ENCODE measurements at places on chromosomes 3 and 15. TPM values are rescaled to one million over a fixed set of nuclear protein-coding genes. Genes with fewer than 3 reads are reported as not detected.
A peak's percentile ranks its signal among the peaks of the same experiment; 100 is the strongest.

- no peak for DNase-seq
These were observed 290.9 kb downstream of the C3orf38 start for GRCh38 chr3:88440701-88441100.

- DNase-seq: no peak
These were observed 274.5 kb upstream of the POU1F1 start for GRCh38 chr3:87550892-87551291.

Gene GOLGA8Q
- total RNA-seq: not detected

- peak; percentile 95 for DNase-seq
These were observed 109.9 kb upstream of the RAP2B start for GRCh38 chr3:153052096-153052460.

Gene PRTG
- total RNA-seq: under 0.01 TPM

- no peak for DNase-seq
These were observed 228.1 kb downstream of the CPNE4 start for GRCh38 chr3:131806736-131807135.

- peak; percentile 2 for DNase-seq
These were observed 277.9 kb upstream of the SEMA6D start for GRCh38 chr15:47439146-47440111.
